ENCODE measurements at places on chromosomes 11 and 22.

DNA sequence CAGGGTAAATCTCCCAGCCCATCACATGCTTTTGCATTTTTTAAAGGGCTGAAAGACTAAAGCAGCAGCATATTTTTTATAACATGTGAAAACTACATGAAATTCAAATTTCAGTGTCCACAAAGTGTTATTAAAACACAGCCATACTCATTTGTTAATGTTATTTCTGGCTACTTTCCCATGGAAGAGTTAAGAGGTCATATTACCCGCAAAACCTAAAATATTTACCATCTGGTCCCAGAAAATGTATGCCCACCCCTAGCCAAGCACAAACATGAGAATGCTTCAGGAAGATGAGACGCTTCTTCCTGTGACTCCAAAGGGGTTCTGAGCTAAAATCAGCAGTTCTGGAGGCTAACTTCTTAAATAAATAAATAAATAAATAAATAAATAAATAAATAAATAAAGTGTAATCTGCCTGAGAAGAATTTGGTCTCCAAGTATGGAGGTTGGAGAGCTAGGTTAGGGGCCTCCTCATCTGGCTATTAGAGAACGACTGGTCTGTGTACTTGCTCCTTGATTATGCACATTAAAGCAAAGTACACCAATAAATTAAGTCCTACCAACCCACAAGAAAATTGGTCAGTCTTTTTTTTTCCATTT, 9.7 kb downstream of the IMMP1L start:
- no peak for DNase-seq

DNA sequence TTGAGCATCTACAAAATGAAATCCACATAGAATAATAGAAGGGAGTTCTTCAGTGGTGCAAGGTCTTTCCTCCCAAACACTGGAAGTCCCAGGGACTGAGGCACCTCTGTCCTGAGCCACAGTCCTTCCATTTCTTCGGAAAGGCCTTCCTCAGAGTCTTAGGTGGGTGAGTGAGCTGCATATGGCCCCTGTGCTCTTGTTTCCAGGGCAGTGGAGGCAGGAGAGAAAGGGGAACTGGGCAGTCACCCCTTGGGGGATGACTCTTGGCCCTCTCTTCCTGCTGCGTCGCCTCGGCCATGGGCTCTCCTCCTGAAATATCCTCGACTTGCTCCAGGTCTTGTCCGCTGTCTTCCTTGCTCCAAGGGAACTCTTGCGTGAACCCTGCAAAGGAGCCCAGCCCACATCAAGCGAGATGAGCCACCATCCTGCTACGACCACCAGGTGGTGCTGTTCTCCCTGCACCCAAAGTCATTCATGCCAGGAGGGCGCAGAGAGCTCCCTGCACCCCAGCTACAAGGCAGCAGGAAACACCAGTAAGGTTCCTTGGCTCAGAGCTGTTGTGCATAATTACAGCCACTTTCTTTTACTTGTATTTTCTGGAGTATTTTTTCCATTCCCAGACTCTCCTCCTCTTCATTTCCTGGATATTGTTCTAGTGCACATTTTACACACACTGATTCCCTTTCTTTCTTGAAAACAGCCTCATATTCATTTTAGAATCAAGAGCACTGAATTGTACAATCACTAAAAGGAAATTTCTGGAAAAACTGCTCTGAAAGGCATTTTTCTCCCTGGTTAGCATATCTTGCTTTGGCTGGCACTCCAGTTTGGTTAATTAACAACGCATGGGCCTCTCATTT, 397.8 kb downstream of the OPCML start:
- no peak for DNase-seq

DNA sequence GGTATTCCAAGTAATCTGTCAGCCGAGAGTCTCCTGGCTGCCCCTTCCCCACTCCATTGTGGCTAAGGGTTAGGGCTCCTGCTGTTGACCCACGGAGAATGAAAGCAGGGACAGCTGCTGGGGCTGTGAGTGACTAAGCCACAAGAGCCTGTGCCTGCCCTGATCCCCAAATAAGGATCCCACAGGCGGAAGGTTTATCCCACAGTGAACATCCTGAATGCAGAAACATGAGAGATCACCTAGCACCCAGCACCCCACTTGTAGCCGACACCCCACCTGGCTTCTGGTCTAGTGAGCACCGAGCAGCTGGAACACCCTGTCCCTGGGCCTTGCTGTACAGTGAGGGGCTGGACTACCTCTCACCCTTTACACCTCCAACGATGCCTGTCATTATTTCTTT, 117.7 kb upstream of the LMO1 start:
- no peak for DNase-seq

DNA sequence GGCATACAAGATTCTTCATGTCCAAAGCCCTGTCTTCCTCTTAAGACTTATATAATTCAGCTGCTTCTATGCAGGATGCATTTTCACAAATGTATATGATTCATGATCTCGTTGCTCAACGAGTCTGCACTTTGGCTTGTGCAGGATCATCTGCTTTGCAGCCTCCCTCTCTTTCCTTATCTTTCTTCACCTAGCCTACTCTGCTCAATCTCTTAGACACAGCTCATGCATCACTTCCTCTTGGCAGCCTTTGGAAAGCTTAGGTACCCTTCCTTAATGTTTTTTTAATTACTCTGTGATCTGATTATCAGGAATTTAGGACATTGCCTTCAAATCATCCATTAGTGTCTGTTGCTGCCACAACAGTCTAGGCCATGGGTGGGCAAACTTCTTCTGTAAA, 673.8 kb downstream of the NELL1 start:
- no peak for DNase-seq

GRCh38 chr11:119901657-119902577, 172.9 kb upstream of the NECTIN1 start:
- no peak for DNase-seq

- DNase-seq: no peak
These were observed 4.2 kb downstream of the MYRF start for GRCh38 chr11:61756452-61757212.

- DNase-seq: no peak
These were observed 118.9 kb downstream of the MRTFA start for GRCh38 chr22:40517631-40518030.

GRCh38 chr11:123683428-123684170, 29.2 kb upstream of the SCN3B start:
- DNase-seq: no peak

DNA sequence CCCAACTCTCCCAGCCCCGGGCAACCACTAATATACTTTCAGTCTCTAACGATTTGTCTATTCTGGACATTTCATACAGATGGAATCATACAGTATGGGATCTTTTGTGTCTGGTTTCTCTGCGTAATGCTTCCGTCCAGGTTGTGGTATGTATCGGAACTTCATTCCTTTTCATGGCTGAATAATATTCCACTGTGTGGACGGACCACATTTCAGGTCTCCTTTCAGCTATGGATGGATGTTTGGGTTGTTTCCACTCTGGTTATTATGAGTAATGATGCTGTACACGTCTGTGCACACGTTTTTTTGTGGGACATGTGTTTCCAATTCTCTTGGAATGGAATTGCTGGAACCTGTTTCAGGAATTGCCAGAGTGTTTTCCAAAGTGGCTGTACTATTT, 17.4 kb upstream of the CPT1A start:
- no peak for DNase-seq

- no peak for DNase-seq
These were observed 64.1 kb upstream of the ALX4 start for GRCh38 chr11:44374001-44374400.

GRCh38 chr11:62217191-62217748, 8.8 kb downstream of the SCGB2A1 start:
- DNase-seq: no peak

DNA sequence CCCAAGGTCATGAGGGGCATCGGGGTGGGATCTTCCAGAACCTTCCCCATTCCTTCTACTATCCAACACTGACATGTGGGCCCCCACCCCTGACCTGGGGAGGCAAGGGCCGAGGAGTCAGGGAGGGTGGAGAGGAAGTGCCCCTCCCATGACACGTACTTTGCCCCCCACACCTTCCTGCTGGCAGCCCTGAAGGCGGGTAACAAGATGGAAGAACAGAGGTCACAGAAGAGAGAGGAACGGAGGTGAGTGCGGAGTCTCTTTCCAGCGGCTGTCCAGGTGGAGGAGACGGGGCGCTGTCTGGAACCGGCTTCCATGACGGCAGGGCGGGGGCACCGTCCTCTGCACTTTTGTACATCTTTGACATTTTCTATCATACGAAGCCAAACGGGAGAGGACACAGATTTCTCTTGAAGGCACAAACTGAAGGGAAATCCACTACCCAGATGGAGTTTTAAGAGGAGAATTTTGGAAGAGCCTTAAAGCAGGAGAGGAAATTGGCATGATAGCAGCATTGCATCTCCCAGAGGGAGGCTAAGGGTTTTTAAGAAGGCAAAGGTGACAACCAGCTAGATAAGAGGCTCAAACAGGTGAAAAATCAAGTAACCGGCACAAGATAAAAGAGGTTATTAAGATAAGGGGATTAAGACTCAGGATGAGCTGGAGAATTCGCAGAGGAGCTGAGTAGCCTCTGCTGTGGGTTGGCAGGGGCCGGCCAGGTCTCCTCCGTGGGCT, 16.7 kb downstream of the OSBPL5 start:
- no peak for DNase-seq

DNA sequence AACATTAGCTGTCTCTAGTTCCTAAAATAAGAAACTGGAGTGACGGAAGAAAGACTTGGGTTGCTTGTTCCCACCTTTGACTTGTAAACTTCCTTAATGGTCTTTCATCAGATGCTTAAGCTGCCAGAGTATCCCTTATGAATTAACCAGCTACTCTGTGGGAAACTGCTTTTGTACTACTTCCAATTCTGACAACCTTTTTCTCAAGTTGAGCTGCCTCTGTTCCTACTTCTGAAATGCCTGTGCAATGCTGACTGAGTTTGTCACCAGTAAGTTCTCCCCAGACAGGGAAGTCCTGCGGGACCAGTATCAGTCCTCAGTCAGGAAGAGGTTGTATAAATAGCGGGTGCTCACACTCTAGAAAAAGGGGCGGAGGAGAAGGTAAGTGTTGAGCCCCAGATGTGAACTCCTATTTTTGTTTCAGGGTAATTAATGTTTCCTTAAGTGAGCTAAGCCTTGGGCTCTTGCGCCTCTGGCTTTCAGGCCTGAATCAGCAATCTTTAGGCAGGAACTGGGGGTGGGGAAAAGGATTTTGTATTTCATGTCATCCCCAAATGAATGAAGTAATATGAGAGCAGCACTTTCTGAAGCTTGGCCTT, 67.2 kb downstream of the CECR2 start:
- no peak for DNase-seq

GRCh38 chr22:46391486-46392136, 56.1 kb downstream of the TRMU start:
- DNase-seq: no peak

- DNase-seq: no peak
These were observed 535.1 kb upstream of the LUZP2 start for GRCh38 chr11:23961503-23962338.

DNA sequence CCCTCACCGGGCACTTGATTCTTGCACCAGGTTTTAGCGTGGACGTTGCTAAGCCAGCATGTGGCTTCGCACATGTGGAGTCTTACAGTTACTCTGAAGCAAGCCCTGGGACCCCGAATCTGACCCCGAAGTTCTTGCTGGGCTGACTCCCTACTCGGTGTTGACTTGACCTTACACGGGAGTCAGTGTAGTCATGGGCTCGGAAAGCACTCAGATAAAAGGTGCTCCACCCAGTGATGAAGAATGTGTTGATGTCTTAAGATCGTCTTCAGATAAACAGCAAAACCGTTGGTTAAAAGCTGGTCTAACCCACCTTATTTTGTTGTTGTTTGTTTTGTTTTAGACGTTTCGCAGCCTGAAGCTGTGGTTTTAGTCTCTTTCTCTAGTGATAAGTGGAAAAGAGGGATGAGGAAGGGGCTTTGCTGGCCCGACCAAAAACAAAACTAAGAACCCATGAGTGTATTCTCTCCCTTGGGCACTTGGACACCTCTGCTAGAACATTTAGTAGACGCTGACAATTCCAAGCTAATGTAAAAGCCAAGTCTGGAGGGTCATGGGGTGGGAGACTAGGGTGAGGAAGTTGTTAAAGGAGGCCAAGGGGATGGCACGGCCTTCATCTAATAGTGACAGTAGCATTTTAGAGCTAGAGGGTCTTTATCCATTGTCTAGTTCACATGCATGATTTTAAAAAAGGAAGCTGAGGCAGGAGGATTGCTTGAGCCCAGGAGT, 69.9 kb downstream of the BCR start:
- DNase-seq: no peak

GRCh38 chr11:8697054-8697453, 14.5 kb downstream of the RPL27A start:
- no peak for DNase-seq

DNA sequence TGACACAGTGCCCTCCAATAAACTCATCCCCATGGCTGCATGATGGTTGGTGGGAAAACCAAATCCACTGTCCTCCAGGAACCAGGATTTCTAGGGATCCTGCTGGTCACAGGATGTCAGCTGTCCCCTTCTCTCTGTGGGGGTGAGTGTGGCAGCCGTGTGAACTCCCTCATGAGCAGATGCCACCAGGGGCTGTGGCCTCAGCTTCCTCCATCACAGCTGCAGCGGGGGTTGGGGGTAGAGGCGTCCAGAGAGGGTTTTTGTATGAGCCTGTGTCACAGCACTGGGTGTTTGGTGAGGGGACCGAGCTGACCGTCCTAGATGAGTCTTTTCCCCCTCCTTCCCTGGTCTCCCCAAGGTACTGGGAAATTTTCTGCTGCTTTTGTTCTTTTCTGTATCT, 26.4 kb downstream of the IGLL5 start:
- no peak for DNase-seq

GRCh38 chr11:18088966-18089365, 16.9 kb downstream of the SAAL1 start:
- no peak for DNase-seq

DNA sequence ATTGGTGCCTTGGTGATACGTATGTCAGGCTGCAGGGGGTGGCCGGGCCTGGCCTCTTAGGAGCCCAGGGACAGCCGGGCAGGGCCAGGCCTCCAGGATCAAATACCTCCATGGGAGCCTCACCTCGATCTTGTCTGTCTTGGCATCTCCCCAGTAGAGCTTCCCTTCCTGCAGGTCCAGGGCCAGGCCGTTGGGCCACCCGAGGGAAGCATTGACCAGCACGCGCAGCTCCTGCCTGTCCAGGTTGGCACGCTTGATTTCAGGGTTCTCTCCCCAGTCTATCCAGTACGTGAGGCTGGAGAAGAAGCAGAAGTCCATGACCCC, 137.7 kb downstream of the CRYBB2 start:
- no peak for DNase-seq

DNA sequence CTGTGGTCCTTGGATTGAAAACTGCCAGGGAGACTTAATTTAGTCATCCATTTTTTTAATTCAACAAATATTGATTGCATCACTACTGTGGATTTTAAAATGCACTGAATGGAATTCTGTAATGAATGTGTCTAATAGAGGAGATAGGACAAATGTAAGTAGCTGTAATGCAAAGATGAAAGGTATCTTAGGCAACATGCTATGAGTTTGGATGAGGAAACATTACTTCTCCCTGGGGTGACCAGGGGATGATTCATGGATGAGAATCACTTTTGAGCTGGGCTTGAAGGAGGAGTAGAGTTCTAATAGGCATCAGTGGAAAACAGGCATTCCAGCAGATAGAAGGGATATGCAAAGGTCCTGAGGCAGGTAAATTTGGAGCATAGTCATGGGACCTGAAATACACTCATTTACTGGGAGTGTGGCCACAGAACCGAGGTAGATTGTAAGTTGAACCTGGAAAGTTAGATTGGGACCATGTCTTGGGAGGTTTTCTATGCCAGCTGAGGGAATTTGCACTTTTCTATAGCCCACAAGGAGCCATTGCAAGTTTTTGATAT, 43.4 kb downstream of the PKNOX2 start:
- DNase-seq: no peak

- no peak for DNase-seq
These were observed 14.2 kb downstream of the GATD1 start for GRCh38 chr11:763073-763463.

- no peak for DNase-seq
These were observed 21.7 kb downstream of the SLC43A1 start for GRCh38 chr11:57493507-57494503.
